ENCODE measurements at places on chromosomes 12 and 14.
A peak's percentile ranks its signal among the peaks of the same experiment; 100 is the strongest.

DNA sequence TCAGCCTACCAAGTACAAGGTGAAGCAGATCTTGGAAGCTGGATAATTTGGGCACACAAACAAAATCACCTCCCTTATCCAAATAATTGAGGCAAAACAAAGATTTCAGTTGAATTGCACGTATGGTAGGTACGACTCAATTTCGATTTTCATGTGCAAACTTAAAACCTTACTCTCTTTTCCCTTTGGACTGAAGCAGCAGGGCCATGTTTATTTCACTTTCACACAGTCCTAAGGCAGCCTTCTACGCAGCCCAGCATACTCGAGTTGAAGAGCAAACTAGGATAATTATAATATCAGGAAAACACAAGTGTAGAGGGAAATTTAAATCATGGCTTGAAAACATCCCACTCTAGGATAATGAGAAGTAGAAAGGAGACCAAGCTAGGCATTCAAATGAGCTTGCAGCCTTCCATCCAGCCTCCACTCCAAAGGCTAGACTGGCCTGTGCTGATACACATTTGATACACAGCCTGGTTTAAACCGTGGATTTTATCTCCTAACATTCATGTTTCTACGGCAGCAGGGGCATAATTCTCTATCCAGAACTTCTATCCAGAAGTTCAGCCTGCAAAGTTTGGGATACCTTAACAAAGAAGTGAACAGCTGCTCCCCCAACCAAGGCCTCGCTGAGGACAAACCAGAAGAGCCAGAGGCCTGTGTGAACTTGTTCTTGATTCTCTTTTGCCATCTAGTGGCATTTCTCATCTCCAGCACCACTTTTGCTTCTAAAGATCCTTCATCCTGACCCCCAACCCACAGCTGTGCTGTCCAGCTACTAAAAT is 2.4 kb upstream of the RNASE7 start:
- DNase-seq, result no peak

DNA sequence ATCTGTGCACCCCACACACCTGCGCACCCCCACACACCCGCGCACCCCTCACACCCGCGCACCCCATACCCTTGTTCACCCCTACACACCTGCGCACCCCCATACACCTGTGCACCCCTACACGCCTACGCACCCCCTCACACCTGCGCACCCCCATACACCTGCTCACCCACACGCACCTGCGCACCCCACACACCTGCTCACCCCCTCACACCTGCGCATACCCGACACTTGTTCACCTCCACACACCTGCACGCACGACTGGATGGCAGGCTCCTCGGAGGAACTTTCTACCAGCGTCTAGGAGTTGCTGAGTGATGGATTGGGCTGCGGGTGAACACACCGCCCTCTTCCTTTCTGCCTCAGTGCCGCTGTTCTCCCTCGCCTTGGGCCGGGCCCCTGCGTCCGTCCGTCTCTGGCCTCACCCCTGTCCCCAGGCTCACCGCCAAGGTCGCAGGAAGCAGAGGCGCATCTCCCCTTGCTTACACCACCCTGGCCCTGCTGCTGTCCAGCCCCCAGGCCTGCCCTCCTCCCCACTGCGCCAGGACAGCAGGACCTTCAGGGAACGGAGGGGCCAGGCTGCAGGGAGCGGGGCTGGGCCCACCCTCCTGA is 20.7 kb upstream of the TMEM106C start:
- no peak for DNase-seq

- no peak for DNase-seq
These were observed 2.7 kb downstream of the ANKRD33 start for GRCh38 chr12:51890511-51891171.

- DNase-seq, result no peak
These were observed 4.4 kb upstream of the NID2 start for GRCh38 chr14:52073251-52073650.

GRCh38 chr12:55420307-55420962 is 5.6 kb upstream of the OR6C76 start:
- DNase-seq, result no peak

DNA sequence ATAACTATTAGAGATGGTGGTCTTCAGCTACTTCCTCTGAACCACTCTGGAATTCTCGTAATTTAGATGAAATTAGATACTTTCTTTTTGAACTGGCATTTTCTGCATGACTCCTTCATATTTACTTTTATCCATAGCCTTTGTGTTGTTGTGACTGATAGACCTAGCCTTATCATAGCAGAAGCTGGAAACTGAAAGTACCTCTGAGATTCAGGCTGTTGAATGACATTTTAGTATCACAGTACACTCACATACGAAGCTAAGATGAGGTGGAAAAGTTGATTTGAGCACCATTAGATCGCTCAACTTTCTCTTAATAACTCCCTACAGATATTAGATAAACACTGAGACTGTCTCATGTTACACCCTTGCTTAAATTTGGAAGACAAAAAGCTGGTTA is 525.1 kb upstream of the FBXO33 start:
- DNase-seq, result no peak

- DNase-seq, result no peak
These were observed 797.4 kb downstream of the DIO2 start for GRCh38 chr14:79413734-79414428.

GRCh38 chr14:76947078-76947837 is 81.2 kb downstream of the IRF2BPL start:
- peak; percentile 43 for DNase-seq

GRCh38 chr14:49549881-49550280 is 36.3 kb downstream of the RPS29 start:
- no peak for DNase-seq

DNA sequence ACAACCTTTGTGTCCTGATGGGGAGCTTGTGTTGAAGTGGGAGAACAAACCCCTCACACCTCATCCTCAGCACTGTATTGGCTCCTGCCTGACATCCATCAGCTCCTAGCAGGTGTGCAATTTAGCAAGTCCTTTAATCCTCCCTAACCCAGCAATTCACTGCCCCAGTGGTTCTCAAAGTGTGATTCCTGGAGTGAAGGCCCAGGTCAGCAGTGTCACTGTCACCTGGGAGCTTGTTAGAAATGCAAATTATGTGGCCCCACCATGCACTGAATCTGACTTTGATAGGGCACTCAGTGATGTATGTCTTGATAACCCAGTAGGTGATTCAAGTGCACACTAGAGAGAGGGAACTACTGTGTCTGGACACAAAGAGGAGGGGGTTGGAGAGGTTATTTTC is 133.6 kb downstream of the FGD4 start:
- DNase-seq, result no peak

DNA sequence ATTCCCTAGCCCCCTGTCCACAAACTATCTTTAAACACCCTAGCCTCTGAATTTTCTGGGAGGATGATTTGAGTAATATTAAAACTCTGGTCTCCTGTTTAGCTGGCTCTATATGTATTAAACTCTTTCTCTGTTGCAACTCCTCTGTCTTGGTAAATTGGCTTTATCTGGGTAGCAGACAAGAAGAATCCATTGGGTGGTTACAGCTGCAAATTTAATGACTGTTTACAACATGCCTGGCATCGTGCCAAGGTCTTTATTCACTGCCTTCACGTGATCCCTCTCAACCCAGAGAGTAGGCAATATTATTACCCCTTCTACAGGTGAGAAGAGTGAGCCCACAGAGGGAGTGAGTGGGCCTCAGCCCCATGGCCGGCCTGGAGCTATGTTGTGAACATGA is 77.8 kb upstream of the MYL2 start:
- no peak for DNase-seq

- no peak for DNase-seq
These were observed 2.2 kb upstream of the TMEM19 start for GRCh38 chr12:71683633-71684032.

DNA sequence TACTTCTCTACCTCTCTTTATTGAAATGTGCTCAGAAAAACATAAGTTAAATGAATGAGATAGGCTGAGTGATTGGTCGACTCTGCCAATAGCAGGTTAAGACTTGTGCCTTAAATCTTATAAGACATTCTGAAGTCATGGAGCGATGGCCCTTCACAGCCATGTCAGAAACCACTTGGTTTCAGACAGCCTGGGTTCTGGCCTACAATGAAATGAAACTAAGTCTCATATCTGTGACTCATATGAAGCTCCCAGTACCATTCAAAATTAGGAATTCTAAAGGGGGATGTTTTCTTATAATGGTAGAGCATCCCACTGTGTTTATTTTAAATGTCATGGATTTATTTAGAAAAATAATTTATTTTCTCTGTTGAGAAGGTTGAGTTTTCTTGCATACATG is 42.6 kb downstream of the PLXNC1 start:
- DNase-seq, result no peak

- no peak for DNase-seq
These were observed 43.4 kb upstream of the CFAP54 start for GRCh38 chr12:96445691-96446583.

DNA sequence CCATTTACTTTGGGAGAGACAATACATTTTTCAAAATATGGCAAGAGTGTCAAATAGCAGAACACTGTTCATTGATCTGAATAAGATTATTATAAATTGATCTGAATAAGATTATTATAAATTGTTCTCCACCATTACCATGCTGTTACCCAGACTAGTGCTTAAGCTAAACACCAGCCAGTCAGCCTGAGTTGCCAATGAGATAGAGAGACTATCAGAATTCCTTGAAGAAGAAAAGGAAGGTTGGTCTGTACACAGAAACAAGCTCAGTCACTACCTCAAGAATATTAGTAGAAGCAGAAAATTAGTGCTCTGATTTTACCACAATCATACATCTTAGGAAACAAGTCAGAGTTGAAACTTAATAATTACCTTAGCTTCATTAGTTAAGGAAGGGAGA is 469.8 kb downstream of the FOXG1 start:
- DNase-seq, result no peak

DNA sequence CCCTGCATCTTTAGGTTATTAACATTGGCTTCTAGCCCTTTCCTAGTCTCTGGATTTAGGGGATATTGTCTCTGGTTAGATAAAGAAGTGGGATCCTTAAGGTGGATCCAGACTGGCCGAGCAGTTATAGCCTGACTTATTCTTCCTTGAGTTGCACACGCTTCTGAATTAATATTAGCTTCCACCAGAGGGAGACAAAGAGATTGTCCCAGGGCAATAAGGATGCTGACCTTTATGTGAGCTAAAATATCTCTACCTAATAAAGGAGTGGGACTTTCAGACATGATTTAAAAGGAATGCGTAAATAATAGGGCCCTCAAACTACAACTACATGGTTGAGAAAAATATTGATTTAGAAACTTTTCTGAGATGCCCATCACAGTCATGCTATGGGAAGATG is 139.7 kb downstream of the SLCO1B3 start:
- DNase-seq, result no peak

GRCh38 chr12:88897723-88898122 is 317.5 kb upstream of the KITLG start:
- no peak for DNase-seq

DNA sequence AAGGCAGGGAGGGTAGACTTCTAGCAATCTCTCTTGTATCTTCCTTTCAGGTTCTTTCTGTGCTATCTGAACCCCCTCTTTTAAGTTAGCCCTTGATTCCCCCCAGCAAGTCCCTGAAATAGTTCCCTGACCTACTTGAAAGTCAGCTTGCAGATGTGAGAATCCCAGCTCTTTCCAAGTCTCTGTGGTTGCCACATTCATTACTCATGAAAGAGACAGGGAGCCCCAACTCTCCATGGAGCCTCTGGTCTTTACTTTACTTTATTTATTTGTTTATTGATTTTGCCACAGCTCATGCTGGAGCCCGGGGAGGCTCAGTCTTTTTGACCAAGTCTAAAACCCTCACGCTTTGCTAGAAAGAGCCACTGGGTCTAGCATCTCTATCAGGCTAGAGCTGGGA is 193.6 kb upstream of the FAR2 start:
- DNase-seq, result no peak

DNA sequence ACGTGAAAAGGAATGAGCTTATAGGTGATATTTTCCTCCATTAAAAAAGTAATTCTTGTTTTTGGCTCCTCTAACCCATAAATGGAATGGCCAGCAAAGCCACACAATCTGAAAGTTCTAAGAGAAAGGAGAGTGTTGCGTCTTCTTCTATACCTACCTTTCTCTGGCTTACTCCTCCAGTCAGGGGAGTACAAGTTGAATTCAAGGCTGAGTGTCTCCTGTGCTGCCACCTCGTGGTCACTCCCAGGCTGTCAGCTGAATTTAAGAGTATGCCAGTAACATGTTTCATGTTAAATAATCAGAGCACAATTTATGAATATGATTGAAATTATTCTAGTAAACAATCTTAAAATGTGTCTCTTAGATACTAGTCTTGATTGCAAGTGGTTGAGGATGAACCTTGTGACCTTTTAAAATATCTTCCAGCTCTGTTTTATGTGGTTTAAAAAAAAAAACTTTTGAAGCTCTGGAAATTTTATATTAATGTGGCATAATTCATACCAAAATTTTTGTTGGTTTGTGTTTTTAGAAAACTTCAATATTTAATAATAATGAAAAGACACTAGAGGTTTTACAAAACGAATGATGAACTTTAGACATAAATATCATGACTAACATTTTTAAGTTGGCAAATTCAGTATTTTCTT is 31.7 kb downstream of the PTHLH start:
- peak; percentile 31 for DNase-seq

DNA sequence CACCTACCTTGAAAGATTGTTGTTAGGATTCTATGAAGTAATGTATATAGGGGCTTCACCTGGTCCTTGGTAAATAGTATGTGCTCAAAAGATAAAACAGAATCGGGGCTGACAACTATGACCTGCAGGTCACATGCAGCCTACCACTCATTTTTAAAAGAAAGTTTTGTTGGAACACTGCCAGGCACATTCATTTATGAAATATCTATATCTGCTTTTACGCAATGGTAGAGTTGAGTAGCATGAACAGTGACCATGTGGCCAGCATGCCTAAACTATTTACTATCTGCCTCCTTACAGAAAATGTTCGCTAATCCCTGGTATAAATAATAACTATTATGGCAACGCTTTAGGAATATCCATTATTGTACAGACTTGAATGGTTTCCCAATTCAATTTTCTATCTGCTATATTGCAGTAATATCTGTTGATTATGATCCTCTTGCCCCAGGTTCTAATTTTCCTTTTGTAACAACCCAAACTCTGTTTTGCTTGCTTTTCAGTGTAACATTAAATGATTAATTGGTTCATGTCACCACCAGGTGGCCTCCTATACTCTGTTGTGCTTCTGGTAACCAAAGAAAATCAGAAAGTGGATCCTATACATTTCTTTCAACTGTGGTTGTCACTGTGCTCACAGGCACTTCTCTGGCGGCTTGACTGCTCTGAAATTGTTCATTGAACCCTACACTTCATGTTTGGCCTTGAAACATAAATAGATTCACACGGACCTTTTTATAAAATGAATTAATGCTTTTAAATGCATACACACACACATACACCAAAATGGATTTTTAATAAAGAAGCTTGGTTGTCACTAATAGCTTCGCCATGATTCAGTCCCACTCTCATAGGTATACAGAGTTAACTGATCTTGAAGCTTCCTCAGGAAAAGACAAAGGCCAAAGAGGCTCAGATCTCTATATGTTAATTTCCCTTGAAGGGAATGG is 227.7 kb upstream of the NPAS3 start:
- no peak for DNase-seq

DNA sequence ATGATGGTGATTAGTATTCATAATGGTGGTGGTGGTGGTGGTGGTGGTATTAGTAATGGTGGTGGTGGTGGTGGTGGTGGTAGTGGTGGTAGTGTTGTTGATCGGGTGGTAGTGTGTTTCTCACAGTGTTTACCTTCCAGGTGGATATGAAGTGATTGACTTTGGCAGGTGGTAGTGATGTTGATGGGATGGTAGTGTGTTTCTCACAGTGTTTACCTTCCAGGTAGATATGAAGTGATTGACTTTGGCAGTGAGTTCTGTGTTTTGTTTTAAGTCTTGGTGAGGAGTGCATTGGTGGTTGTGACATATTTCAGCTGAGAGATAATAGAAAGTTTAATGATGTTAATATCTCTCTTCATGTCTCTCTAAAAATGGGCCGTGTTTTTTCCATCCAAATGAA is 189.4 kb downstream of the TMTC2 start:
- no peak for DNase-seq

GRCh38 chr12:64633940-64634337 is 23.6 kb downstream of the RASSF3 start:
- no peak for DNase-seq

Data from stimulated activated CD8-positive, alpha-beta memory T cell treated with anti-CD3 and anti-CD28 coated beads, Interleukin-15, amount 100 ng/mL, for 24 hours (primary cell).